ENCODE measurements at places on chromosomes 3 and 15.

- DNase-seq: no peak
These were observed 115.0 kb upstream of the PTPRG start for GRCh38 chr3:61446341-61446740.

GRCh38 chr3:51044982-51045381 is 340.1 kb upstream of the MANF start:
- DNase-seq: no peak

DNA sequence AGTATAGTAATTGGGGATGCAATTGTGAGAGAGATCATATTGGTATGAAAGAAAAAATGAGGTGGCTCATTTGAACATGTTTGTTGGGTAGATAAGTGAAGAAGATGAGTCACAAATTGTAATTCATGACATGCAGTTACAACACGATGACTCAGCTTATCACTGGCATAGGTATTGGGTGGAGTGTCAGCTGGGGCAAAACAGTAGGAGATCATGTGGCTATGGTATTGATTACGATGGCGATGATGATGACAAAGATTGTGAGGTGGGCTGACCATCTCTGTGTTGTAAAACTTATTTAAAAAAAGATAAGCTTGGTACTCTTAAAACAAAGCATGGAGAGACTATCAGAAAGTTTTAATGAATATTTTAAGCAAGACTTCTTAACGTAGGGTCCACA is 11.6 kb upstream of the DPH6 start:
- DNase-seq: no peak

DNA sequence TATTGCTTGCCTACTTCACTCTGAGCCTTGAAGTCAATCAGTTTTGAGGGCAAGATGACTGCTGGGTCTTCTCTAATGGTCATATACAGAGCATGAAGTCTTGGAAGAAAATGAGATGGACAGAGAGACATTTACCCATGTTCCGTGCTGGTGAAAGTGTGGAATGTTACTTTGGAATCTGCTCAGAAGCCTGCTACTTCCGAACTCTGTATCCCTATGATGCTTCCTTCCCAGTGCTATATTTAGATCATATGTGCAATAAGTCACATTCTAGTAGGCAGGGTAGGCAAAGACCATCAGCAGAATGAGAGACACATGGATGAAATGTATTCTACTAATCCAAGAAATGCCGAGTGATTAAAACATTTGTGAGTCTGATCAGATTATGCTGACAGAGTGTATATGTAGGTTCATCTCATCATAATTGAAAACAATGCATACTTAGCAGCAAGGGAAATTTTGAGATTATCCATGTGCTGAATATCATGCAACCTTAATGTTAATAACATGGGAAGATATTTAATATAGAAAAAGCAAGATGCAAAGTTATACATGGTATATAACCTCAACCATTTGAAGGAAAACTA is 60.5 kb downstream of the RAB7A start:
- DNase-seq: no peak

- DNase-seq: no peak
These were observed 8.3 kb upstream of the TM4SF4 start for GRCh38 chr3:149466192-149466591.

- no peak for DNase-seq
These were observed 95.0 kb upstream of the SNRPA1 start for GRCh38 chr15:101390060-101390459.

DNA sequence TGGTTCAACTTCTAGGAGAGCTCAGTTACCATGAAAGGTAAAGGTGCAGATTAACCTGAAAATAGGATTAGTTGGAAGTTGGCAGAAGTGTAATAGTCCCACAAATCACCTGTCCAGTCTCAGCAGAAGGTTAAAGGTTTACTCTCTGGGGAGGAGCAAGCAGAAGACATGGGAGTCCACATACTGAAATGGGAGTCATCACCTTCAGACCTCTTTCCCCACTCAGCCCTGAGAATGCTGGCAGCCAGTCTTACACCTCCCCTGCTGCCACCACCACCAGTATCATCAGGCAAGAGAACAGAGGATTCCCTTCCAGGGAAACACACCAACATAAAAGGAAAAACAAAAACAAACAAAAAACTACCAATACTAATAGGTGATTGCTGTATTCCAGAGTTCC is 13.8 kb upstream of the PLA2G4D start:
- no peak for DNase-seq

DNA sequence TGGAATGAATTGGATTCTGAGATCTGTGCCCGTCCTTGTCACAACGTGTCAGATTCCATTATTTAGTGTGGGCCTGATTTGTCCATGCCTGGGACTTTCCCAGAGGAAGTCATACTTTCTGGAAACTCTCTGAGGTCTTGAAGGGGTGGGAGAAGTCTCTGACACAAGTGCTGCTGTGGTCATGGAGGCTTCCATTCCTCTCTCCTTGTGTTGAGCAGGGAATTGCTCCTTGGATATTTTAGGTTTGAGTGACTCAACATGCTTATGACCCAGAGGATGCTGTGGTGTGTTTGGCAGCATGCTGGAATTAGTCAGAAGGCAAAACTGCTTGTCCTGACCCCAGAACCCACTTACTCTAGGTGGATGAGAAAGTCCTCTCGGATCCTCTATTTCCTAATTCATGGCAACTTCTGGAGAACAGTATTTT is 132.1 kb downstream of the LPP start:
- peak; percentile 31 for DNase-seq

DNA sequence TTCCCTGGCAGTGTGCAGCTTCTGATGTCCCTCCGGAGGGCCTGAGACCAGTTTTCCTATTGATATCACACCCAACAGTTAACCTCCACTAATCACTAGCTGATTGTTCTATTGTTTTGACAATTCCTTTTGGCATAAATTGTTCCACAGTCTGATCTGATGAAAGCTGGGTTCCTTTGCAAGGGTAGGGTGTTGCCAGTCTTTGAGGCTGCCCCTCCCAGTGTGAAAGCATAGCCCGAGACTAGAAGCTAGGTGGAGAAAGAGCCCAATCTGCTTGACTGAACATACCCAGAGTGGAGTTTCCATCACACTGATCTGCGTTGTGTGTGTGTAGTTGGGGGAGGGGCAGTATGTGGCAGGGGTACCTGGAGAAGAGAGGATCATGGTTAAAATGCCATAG is 10.3 kb upstream of the PRICKLE2 start:
- DNase-seq: no peak
